HepG2 (cell line): ENCODE measurements at places on chromosomes 12 and 14. TPM values are rescaled to one million over a fixed set of nuclear protein-coding genes. Genes with fewer than 3 reads are reported as not detected.

GRCh38 chr12:70236990-70237389, 6.2 kb upstream of the CNOT2 start:
- DNase-seq, result no peak

- no peak for DNase-seq
Measured at GRCh38 chr14:37320106-37320505, 122.4 kb downstream of the MIPOL1 start.

DNA sequence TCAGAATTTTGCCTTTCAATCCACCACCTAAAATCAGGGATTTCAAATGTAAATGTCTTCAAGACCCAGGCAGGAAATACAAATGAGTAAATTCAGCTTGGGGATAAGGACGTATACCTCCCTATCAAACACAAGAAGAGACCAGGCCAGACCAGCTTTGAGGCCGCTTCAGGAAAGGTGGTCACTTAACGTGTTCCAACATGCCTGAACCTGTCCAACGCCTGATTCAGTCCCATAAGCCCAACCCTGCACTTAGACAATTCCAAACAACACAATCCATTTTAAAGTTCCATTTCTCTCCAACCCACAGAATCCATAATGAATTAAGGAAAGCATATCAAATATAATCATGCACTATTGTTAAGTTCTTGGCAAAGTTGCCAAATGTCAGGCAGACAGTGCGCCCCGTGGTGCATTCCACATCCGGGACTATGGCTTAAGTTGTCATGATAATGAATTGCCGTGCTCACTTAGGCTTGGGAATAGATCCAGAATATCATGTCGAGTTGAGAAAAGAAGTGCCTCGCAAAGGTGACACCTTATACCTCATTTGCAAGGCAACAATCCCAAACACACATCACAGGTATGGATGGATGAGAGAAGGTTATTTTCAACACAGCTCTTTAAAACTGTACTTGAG, 35.5 kb downstream of the CCDC60 start:
- no peak for DNase-seq

DNA sequence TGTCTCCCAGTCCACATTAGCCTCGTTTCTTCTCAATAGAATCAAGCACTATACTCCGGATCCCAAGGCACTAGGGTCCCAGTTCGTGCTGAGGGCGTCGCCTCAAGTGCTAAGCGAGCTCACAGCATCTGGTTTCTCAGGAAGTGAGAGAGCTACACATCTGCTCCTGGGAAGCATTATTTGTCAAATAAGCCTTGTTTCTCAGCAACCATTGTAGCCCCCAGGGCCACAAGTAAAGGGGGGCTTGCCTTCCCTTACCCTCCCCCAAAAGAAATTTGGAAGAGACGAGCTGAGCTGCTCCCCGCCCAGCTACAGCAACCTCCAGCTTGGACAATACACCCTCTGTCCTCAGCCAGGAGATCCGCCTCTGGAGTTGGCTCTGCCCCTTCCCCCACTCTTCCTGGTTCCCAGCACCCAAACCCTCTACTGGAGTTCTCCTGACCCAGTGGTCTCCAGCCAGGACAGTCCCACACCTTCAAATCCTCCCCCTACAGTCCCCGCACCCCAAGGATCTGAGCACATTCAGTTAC, 5.7 kb upstream of the TNS2 start:
- DNase-seq, result peak; percentile 72

- DNase-seq, result no peak
Measured at GRCh38 chr14:100312877-100313400, 6.7 kb upstream of the SLC25A29 start.

DNA sequence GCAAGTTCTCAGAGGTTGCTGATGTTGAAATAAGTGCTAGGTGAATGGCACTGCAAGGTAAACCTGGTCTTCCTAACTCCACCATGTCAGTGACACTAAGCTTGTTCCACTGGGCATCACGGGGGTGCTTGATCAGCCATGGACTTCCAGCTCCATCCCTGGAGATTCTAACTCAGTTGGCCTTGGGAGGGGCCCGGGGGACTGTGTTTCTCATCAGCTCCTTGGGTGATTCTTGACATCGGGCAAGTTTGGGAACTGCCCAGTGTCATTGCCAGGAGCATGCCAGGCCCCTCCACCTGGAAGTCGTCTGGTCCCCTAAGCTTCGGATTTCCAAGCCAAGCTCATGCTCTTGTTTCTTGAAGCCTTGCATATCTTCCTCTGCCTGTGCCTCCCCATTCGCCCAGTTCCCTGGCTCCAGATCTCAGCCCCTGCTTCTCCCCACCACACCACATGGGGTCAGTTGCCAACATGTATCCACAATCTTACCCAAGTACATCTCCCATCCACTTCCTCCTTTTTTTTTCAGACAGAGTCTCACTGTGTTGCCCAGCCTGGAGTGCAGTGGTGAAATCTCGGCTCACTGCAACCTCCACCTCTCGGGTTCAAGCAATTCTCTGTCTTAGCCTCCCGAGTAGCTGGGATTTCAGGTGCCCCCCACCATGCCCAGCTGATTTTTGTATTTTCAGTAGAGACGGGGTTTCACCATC, 30.7 kb upstream of the RFLNA start:
- DNase-seq, result no peak

DNA sequence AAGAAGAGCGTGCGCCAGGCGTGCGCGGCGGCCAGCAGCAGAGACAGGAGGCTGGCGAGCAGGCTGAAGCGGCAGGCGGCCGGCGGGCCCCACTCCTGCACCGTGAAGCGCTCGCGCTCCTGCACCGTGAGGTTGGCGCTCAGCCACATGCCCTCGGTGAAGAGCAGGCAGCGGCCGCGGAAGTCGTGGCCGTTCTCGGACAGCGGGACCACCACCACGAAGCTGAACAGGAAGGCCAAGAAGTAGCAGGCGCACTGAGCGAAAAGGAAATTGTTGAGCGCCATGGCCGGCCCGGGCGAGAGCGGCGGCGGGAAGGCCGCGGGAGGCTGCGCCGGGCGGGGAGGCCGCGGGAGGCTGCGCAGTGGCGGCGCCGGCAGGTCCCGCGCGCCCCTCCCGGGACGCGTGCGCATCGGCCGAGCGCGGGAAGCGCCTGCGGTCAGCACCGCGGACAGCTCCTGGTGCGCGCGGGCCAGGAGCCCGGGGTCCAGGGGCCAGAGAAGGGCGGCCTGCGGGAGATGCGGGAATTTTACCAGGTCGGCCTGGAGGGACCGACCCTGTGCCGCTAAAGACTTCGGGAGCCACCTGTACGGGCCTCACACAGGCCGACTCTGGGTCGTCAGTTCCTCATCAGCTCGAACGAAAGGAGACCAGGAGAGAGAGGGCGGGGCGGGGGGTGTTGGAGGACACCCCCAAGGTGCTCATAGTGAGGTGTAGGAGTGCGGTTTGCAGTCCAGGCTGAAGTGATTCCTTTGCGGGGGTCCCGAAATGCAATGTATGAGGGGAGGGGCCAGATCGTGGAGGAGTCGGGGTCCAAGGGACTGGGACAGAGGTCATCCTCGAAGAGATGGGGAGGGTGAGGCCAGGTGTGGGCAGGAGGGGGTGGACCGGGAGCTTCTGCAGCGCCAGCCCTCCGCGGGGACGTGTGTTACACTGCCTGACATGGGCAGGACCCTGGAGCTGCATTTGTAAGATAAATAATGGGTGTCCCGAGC, at the start of gene TMEM179:
Gene TMEM179, minus strand, starts transcription at position 315 of the 992 bp plus-strand sequence. Its CDS starts 31 bp downstream, at position 284.
- peak; percentile 7 for DNase-seq

GRCh38 chr14:51488569-51489220, 163.0 kb upstream of the FRMD6 start:
- DNase-seq, result no peak

- DNase-seq, result no peak
Measured at GRCh38 chr12:57006809-57007475, 596 bp upstream of the ZBTB39 start.

DNA sequence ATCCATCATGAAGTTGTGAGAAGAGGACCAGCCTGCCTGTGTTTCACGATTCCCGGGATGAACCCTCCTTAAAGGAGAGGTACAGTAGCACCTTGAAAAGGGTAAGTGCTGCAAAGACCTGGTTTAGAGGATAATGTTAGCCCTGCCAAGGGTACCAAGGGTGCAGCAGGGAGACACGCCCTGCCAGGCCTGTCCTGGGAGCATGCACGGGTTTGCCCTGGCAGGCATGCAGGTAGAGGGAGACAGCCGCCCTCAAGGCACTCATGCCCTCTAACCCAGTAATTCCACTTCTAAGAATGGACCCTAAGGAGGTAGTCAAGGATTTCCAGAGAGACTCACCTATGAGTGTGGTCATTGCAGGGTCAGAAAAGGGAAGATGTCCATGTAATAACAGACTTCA, 65.0 kb downstream of the DIO3 start:
- no peak for DNase-seq

GRCh38 chr12:127174881-127175280, 1092.1 kb upstream of the TMEM132C start:
- DNase-seq, result no peak

DNA sequence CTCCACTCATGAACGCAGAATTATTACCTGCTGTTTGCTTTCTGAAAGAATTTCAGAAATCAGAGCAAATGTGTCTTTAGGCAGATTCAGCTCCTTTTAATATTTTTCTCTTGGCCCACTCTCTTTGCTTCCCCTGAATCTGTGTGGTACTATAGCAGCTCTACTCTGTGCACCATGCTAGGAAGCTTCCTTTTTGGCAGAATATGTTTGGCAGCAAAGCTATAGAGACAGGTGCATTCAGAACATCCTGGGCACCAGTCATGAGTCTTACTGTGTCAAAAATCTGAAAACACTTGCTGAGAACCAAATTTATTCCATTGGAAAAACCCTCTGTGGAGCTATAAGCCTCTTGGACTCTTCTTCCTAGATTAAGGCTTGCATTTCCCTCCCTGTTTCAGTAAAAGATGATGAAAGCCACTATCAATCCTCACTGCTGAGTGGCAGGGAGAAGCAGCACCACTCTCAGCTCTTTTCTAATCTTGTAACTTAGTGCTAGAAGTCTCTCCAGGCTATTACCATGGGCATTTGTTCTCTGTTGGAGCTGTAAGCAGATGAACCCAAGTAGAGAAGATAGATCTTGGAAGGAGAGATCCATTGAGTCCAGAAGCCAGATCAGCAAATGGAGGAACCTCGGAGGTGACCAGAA, 18.2 kb downstream of the CIPC start:
- no peak for DNase-seq

DNA sequence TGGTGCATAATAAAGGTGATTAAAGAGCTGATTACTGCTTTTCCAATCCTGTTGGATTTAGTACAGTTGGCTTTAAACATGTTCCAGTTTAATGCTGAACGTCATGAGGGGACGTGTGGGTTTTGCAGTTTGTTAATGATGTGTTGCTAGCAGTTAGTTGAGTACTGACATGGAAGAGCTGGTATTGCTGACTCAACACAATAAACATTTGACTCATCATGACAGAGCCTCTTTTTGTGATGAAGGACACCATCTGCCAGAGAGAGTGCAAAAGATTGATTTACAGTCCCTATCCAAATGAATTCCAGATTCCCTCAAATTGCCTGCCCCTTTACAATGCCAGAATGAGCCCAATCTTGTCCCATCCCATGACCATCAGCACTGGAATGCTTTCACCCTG, 346.2 kb upstream of the PRICKLE1 start:
- DNase-seq, result no peak

GRCh38 chr12:84910549-84911241, 1.9 kb downstream of the SLC6A15 start:
- DNase-seq, result no peak

- peak; percentile 21 for DNase-seq
Measured at GRCh38 chr12:18224745-18225144, 36.6 kb upstream of the PIK3C2G start.

DNA sequence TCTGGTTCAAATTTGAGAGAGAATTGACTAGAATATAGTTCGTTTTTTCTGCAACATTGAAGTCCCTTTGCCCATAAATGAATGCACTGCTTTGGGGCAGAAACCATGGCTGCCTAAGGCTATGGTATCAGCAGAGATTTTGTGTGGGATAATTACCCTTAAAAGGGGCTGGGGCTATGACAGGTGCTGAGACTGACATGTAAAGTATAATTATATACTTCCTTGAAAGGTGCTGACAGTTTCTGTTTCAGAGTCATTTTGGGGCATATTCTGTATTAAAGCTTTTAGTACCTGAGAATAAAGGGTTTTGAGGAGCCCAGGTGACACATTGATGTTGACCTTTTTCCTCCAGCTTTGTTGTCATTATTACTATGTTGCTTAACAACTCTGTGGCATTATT, 150.3 kb upstream of the PTPRQ start:
- DNase-seq, result no peak

- DNase-seq, result no peak
Measured at GRCh38 chr14:90440592-90440991, 43.8 kb downstream of the CALM1 start.

DNA sequence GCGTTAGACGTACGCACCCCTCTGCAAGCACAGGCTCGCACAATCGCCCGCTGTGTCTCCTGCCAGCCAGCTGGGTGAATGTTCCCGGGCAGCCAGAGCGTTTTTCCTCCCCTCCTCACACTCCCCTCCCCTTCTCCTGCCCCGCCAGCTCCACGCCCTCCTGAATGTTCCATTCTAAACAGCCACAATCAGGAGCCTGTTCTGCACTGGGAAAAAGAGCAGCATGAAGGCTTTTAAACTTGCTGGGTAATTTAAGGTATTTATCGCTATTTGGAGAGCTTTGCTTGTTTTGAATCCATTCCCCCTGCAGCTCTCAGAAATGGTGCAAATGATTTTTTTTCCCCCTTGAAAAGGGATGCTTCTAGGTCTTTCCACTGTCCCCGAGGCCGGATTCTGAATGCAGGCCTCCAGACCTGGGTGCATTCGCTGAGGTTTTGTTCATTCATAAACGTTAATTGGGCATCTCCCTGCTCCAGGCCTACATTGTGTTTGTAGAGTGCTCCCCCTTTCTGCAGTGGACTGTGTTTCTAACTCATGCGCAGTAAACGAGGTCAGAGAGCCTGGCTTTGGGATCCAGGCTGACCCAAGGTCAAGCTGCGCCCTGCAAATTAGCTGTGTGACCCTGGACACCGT, 212.5 kb downstream of the CHST11 start:
- DNase-seq, result no peak

GRCh38 chr12:27252934-27253333, 8.8 kb downstream of the STK38L start:
- no peak for DNase-seq

- no peak for DNase-seq
Measured at GRCh38 chr12:29639893-29640495, 142.5 kb upstream of the OVCH1 start.

Gene SYNE2
- polyA plus RNA-seq, result 6.2 and 6.4 TPM in 2 replicates

Gene ANKRD33
- polyA plus RNA-seq, result 0.04 and 0.07 TPM in 2 replicates

Gene ETFRF1
- polyA plus RNA-seq, result 6.4 and 6.8 TPM in 2 replicates

Gene CLEC2A
- not detected in 2 replicates for polyA plus RNA-seq

Gene TCL1B
- not detected in 2 replicates for polyA plus RNA-seq

Gene MPHOSPH9
- 12.8 and 20.3 TPM in 2 replicates for polyA plus RNA-seq

Gene DENR
- polyA plus RNA-seq, result 23.8 and 30.0 TPM in 2 replicates

Gene SDR9C7
- 0.04 TPM in 1 of 2 replicates, not detected in the other for polyA plus RNA-seq

Gene SIX4
- 4.5 and 5.0 TPM in 2 replicates for polyA plus RNA-seq
